ENCODE measurements at places on chromosomes 5 and 9.

GRCh38 chr5:139212906-139213305 is 14.7 kb upstream of the SIL1 start:
- DNase-seq: no peak

DNA sequence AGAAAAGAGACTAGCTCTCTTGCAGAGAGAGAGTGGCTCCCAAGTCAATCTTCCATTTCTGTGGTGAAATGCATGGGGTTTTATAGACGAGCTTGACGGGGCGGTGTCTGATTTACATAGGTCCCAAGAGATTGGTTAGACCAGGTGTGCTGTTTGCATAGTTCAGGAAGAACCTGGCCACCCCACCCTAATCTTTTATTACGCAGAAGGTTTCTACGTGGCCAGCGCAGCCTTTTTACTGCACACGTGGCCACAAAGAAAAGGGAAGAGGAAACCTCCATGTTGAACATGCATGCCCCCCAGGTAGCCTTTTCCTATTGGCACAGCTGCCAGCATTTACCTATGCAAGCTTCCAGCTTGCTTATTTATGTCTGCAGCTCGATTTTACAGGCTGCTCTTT is 92.1 kb downstream of the CAVIN4 start:
- DNase-seq: no peak

GRCh38 chr9:89794918-89795317 is 190.1 kb downstream of the GADD45G start:
- no peak for DNase-seq

GRCh38 chr9:35814106-35814840 is 569 bp downstream of the HINT2 start:
- DNase-seq: peak; percentile 68

GRCh38 chr5:149552553-149553160 is 1.4 kb upstream of the CSNK1A1 start:
- no peak for DNase-seq

- DNase-seq: peak; percentile 67
Observed at GRCh38 chr9:113932906-113933584, 56.9 kb downstream of the ZNF618 start.

GRCh38 chr5:39471836-39472508 is 47.2 kb upstream of the DAB2 start:
- no peak for DNase-seq

GRCh38 chr5:33334829-33335228 is 105.9 kb upstream of the TARS1 start:
- no peak for DNase-seq

- no peak for DNase-seq
Observed at GRCh38 chr5:143619040-143619439, 192.9 kb upstream of the HMHB1 start.

DNA sequence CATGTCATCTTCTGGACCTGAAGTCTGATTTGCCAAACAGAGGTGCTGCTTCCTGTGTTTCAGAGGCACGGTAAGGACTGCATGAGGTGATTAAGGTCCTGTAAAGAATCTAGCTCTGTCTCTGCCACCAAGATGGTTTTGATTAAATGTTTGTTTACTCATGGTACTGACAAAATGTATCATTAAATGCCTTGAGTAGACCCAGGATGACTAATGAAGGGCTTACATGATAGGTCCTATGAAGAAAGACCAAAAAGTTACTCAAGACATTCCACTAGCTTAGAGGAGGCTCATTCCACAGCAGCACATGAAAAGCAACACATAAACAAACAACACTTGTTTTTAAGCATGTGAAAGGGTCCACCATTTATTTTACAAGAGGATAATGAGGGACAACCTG is 100.9 kb downstream of the BOD1 start:
- DNase-seq: peak; percentile 45

- no peak for DNase-seq
Observed at GRCh38 chr5:122790354-122791103, 15.6 kb downstream of the SNX2 start.

DNA sequence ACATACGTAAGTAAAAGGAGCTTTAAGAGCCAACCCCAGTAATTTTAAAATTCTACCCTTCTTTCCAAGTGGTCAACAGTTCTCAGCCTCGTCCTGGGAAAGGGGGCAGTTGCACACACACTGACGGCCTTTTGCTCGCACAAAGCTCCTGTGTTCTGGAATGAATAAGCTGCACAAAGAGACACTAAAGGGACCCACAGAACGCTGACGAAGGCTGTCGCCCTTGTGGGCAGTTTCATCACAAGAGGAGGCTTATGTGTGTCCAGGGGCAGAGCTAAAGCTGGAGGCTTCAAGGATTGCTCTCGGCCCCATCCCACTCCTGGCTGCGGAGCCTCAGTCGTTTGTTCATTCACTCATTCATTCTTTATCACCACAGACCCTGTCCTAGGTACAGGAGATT is 67.0 kb upstream of the NEK6 start:
- no peak for DNase-seq

DNA sequence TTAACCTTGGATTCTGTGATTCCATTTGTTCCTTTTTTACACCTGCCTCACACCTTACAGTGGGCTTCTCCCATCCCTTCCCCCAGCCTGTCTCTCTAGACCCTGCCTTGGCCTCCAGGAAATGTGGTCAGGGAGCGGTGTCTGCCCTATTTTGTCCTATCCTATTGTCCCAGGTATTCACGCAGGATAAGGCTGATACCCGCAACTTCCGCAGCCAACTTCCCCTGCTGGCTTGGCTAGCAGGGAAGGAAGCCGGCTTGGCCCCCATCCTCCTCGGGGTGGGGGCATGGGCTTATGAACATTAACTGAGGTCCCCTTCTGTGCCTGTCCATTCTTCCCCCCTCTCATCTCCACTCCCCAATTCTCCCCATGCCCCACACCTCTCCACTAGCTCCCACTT is 3.5 kb downstream of the CSF1R start:
- DNase-seq: no peak

DNA sequence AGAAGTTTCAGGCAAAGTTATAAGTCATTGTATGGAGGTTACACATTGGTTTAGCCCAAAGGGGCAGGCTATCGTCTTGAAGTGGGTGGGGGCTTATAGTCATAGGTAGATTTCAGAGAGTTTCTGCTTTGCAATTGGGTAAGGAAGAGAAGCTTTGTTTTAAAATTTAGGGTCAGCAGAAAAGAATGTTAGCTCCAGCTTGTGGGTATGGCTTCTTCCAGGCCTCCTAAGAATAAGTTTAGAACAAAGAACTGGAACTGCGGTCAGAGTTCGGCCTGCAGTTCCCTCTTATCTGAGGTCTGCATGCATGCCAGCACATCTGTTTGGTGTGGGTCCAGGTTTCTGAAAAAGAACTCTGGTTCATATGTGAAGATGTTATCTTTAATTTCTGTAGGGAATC is 96.1 kb downstream of the CYFIP2 start:
- DNase-seq: no peak

DNA sequence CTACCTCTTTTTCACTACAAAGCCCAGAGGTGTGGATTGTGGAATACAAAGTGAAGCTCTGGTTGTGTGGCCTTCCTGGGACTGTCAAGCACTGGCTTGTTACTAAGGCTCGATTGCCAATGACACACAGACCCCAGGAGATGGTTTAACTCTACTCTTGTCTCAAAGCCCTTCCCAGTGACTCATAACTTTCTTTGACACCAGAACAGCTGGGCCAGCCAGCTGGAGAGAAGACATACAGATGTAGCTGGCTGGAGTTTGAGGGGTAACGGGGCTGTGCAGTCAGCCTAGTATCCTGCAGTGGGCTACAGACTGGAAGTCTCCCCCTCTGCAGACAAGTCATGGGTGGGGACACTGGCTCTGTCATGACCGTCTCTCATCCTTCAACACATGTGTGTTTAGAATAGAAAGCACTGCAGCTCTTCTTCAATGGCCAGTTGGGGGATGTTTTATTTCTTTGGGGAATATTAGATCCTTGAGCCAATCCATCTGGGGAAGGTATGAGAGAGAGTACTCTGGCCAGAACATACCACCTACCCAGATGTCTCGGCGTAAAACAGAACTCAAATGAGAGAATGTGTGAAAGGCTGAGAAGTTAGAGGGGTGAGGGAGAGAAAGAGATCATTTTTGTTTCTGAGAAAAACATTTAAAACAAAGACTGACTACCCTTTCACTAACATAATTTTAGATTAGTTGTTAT is 53.3 kb downstream of the SEMA6A start:
- DNase-seq: no peak

DNA sequence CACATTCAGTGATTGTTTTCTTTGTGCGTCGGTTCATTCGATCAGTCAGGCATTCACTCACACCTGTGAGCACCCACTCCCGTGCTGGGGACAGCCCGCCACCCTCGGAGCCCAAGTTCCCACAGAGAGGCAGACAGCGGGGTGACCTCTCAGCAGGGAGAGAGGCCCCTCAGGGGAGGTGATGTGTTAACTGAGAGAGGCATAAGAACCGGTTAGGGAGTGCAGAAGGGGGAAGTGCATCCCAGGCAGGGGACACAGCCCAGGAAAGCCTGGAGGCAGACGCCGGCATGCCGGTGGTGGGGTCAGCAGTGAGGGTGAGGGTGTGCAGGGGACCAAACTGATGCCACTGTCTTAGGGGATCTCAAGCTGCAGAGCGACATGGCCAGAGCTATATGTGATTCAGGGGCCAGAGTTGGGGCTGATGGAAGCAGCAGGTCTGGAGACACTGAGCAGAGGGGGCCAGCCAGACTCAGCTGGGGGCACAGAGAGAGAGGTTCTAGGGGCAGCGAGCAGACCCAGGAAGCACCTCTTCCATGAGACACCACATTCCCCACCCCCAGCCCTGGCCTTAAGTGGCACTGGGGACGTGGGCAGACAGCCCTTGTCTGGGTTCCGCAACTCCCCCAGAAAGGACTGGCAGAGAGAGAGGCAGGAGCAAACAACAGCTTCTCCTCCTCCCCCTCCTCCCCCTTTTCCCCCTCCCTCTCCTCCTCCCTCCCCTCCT is 35.9 kb downstream of the HK3 start:
- DNase-seq: no peak

- DNase-seq: no peak
Observed at GRCh38 chr9:113875459-113876150, 504 bp upstream of the ZNF618 start.

GRCh38 chr5:139974661-139975060 is 68.4 kb downstream of the NRG2 start:
- no peak for DNase-seq

DNA sequence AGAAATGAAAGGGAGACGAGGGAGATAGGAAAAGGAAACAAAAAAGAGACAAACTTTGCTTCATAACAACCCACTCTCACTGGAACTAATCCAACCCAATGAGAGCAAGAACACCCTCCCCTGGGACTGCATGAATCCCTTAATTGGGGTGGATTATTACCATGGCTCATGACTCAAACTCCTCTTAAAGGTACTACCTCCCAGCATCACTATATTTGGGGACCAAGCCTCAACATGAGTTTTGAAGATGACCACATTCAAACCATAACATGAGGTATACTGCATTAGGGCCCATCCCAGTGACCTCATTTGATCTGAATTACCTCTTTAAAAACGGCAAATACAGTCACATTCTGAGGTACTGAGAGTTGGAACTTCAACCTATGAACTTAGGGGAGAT is 8.0 kb downstream of the MTAP start:
- DNase-seq: peak; percentile 59

- no peak for DNase-seq
Observed at GRCh38 chr9:89811886-89812450, 207.2 kb downstream of the GADD45G start.

- peak; percentile 15 for DNase-seq
Observed at GRCh38 chr5:180034564-180034963, 37.0 kb downstream of the RNF130 start.

- peak; percentile 21 for DNase-seq
Observed at GRCh38 chr5:40962207-40962955, 53.1 kb downstream of the C7 start.

DNA sequence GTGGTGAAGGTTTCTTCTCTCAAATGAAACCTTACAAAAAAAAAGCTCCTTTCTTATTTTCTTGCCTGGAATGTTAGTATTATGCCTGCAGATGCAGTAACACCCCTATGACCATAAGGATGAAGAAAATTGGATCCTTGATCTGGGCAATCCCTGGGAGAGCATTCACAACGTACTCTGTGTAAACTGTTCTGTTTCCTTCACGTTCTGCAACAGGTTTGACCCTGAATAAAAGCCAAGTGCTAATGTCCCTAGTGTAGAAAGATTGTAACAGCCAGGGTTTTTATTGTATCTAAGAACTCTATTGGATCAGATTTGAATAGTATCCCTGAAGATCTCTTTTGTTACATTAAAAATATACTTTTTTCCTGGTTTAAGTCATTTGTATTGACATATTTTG is 1639.6 kb upstream of the ACO1 start:
- no peak for DNase-seq

GRCh38 chr5:131622633-131623032 is 12.4 kb downstream of the RAPGEF6 start:
- no peak for DNase-seq

DNA sequence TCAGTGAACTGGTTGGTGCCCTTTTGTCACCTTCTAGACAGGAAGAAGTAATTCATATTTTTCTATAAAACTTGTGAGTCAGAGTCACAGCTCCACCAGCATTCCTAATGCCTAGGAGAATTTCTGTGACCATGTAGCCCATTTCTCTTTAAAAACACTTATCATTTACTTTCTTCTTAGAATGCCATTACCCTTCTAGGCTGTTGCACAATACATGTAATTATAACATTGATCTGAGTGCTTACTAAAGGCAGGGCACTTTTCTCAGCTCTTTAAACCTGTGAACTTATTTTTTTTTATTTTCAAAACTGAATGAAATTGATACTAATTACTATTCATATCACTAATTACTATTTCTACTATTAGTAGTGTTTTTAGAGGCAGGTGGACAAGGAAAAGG is 373.7 kb downstream of the TLE4 start:
- no peak for DNase-seq

- peak; percentile 81 for DNase-seq
Observed at GRCh38 chr5:89313804-89314588, 431.0 kb upstream of the MEF2C start.

DNA sequence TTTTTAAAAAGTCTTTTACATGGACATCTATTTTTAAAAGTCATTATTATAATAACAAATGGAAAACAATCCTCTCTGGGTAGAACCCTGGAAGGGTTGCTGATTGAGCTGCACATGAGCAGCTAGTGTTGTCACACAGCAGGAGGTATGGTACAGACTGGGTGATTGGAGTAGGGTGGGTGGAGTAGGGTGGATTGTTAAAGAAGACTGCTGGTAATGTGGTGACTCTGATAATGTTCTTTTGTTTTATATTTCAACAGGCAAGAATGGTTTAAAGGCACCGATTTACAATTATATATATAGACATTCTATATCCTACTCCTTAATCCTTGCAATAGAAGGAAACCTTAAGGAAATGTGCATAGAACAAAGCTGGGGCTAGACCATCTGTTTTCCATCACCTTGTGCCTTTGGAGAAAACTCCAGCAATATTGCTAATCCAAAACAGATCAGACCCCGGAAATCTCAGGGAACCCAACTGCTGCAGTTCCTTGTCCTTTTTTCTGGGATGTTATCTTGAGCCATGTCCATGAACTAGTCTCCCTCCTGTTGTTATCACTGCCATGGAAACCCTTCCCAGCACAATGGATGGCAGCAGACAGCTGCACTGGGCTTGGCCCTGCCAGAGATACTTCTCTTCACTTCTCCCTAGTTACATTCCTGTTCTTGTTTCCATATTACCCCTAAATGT is 129.7 kb downstream of the YIPF5 start:
- DNase-seq: no peak

Measured in stromal cell of bone marrow (primary cell).